ENCODE measurements at places on chromosomes 2 and 18.

GRCh38 chr2:55111570-55112228 lies 61.4 kb upstream of the RTN4 start:
- DNase-seq, result no peak

DNA sequence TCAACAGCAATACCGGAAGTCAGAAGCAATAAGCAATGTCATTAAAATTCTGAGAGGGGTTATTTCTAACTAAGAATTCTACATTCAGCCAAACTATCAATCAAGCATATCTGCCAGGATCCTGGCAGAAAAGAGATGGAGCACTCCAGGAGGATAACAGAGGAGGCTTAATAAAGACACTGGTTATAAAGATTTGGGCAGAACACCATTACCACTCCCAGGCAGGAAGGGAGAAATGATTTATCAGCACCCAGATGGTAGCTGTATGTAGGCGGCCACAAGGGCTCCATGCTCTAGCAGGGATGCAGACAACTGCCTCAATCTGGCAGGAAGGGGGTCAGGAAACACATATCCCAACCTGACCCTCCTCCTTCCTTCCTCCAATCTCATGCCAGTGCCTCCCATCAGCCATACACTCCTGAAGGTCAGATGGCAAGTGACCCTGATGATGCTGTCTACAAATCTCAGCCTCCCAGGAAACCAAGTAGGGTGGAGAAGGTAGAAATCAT lies 20.5 kb upstream of the TNFAIP6 start:
- no peak for DNase-seq

DNA sequence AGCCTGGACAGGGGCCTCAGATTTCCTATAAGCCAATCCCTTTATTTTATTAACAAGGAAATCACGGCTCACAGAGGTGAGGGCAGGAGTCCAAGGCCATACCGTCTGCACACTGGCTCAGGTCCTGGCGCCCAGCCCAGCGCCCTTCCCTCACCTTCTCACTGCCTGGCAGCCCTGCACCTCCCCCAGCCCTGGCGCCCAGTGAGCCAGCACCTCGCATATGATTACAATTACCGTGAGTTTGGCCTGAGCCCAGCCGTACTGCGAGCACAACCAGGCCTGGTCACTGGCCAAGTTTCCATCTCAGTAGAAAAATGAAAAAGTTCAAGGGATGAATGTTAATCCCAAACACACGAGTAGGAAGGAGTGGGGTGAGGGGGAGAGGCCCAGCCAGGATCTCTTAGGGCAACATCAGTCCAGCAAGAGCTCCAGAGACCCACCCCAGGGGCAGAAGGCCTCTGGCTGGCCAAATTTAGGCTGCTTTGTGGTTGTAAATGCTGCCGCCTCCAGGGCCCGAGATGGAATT lies 68.4 kb downstream of the MCFD2 start:
- DNase-seq, result no peak

GRCh38 chr2:165055082-165055851 lies 99.9 kb upstream of the SLC38A11 start:
- DNase-seq, result no peak

GRCh38 chr2:100928235-100928634 lies 73.9 kb upstream of the RPL31 start:
- no peak for DNase-seq

DNA sequence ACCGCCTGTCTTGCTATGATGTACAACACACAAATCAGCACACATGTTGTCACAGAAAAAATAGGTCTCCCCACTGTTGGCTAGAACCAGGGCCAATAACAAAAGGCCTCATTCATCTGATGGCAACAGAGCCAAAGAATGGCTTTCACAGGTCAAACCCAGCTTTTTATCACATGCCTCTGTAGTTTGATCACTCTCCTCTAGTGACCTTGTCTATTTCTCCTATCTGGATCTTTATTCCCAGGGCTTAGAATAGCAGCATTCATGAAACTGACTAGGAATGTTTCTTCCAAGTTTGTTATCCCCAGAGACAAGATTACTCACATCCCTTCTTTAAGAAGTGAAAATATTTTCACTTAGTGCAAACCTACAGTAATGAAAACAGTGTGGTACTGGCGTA lies 285.8 kb upstream of the GYPC start:
- no peak for DNase-seq

GRCh38 chr2:163717993-163718680 lies 17.7 kb downstream of the FIGN start:
- no peak for DNase-seq

DNA sequence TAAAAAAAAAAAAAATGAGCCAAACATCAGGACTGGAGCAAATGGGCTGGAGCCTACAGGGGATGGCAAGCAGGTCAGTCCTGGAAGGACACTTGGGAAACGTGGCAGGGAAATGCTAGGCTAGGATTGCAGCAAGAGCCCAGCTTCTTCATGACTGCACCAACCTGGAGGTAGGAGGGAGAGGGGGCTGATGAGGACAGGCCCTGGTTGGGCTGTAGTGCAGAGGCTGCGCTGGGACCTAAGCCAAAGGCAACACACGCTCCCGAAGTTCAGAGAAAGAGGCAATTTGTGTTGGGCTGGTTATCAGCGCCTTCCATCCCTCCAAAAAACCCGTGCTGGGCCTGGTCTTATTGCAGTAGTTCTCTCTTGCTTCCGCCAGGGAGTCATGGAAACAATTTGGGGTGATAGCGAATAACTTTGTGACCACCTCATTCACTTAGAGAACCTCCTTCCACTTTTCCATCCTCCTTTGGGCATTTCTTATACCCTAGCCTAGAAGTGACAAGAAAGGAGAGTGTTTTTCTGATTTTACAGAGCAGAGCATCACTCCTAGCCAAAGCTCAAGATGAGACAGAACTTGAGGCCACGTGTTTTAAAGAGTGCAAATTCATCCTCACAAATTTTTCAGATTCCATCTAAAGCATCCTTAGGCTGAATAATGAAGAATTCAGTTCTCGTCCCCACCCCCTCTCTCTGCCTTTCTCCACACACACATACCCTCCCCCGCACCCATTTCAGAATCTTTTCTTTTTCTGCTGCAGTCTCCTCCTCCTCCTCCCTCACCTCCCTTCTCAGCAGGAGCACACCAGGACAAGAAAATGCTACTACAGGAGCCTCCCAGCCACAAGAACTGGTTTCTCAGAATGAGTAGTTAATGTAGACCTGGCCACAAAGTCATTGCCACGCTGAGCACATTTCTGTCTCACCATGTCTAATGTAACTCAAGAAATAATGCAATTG lies 82.5 kb upstream of the STPG4 start:
- no peak for DNase-seq

GRCh38 chr2:224646242-224646846 lies 61.2 kb upstream of the CUL3 start:
- DNase-seq, result no peak

- no peak for DNase-seq
Measured at GRCh38 chr2:45993476-45993991, 303.7 kb upstream of the EPAS1 start.

GRCh38 chr2:202780514-202781021 lies 91.0 kb downstream of the ICA1L start:
- no peak for DNase-seq

GRCh38 chr18:28823506-28824182 lies 646.7 kb upstream of the CDH2 start:
- DNase-seq, result no peak

DNA sequence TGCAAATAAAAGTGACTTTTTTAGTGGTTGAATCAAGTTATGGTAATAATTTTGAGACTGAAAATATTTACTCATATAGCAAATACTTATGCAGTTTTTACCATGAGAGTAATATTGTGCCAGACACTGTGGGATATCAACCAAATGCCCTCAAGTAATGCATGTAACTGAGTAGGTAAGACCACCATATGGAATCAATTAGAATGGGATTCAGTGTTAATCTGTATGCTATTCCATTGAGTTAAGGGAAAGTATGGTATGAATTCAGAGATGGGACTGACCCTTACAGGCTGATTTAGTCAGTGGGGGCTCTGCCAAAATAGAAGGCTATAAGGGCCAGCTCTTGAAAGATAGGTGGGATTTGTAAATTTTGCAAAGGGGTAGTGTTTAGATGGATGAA lies 131.6 kb downstream of the CCDC85A start:
- DNase-seq, result no peak

DNA sequence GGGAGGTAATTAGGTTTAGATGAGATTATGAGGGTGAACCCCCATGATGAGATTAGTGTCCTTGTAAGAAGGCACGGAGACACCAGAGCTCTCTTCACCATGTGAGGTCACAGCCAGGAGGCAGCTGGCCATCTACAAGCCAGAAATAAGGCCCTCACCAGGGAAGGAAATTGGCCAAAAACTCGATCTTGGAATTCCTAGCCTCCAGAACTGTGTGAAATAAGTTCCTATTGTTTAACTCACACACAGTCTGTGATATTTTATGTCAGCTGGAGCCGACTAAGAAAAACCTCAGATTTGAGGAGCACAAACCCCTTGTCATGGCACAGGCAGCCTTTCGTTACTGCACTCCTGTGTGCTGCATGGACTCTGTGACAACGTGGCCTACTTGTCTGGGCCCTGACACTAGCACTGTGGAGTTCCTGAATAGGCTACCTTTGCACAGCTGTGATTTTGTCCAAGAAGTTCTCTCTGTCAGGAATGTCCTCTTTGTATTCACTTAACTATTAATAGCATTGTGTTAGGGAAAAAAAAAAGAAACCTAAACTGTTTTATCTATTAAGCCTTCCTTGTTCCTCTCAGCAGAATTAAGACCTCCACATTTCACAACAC lies 319.8 kb downstream of the TDRD15 start:
- DNase-seq, result no peak

DNA sequence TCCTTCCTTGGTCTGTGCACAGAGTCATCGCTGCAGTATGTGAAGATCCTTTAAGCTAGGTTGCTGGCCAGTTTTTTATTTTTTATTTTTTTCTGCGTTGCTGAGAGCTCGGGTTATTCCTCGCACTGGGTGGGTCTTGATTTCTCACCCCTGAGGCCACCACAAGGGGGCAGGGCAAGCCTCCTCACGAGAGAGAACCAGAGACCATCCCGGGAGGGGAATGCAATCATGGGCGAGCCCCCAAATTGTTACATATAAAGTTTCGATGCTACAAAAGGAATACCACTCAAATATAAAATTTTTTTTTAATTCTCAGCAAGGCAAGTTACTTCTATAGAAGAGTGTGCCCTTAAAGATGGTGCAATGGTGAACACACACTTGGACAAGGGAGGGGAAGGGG lies 24.9 kb downstream of the HTR2B start:
- DNase-seq, result no peak

- no peak for DNase-seq
Measured at GRCh38 chr2:150415022-150415421, 72.4 kb downstream of the RND3 start.

DNA sequence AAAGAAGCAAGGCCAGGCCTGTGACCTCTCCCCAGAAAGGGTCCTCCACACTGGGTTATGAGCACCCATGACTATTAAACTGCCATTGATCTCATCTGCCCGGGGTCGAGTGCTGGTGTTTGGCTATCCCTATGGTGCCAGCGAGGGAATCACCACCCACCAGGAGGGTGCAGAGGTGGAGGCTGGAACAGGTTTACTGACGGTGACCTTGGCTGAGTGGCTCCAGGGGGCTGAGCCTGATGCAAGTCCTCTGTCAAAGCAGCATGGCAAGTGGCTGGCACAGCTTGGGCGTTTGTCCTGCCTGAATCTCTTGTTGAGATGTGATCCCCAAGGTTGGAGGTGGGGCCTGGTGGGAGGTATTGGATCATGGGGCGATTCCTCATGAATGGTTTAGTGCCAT lies 196.4 kb upstream of the HDAC4 start:
- no peak for DNase-seq

DNA sequence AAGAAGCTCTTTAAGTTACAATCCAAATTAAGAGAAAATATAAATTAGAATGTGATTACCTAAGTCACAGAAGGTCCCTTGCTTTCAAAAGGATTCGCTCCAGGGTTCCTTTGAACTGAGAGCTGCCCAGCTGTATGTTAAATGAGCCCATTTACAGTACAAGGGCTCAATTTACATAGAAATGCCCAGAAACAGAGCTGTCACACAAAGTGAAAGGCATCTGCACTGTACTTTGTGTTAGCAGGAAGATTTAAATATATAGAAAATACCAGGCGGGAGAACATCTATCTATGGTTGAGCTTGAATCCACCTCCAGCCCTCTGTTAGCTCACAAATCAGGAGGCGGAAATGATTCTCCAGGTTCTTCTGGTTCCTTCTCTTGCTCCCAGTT lies 272.9 kb downstream of the PAX3 start:
- DNase-seq, result no peak

DNA sequence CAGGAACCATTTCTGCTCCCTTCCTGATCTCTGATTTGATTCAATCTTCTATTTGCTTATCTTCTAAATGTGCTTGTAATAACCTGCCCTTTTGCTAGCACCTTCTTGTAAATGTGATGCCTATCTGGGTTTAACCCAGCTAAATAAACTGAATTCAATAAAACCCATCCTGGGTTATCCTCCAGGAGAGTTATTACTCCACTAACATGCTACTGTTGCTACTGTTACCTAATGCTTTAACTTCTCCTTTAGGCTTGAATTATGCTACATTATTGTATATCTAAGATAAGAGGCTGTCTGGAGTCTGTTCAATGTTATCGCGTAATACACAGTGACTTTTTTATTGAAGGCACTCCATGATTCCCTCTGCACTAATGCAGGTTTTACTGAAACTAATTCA lies 206.5 kb upstream of the CTAGE1 start:
- no peak for DNase-seq

DNA sequence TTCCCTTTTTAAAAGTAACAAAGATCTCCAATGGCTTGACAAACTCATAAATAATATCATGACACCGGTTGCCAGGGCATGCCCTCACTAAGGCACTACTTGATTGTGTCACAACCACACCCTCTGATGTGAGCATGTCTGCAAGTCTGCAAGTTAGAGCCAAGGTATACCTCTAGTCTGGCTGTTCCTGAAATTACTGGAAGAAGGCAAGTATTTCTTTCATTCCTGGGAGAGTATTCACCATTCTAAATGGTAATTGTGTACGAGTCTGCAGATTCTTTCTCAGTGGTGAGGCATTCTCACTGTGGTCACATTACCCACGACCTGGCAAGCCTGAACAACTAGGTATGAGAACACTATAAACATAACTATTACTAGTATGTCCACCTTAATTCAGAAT lies 25.7 kb upstream of the RNU4ATAC start:
- DNase-seq, result no peak

- no peak for DNase-seq
Measured at GRCh38 chr2:54735636-54736035, 12.2 kb downstream of the EML6 start.

DNA sequence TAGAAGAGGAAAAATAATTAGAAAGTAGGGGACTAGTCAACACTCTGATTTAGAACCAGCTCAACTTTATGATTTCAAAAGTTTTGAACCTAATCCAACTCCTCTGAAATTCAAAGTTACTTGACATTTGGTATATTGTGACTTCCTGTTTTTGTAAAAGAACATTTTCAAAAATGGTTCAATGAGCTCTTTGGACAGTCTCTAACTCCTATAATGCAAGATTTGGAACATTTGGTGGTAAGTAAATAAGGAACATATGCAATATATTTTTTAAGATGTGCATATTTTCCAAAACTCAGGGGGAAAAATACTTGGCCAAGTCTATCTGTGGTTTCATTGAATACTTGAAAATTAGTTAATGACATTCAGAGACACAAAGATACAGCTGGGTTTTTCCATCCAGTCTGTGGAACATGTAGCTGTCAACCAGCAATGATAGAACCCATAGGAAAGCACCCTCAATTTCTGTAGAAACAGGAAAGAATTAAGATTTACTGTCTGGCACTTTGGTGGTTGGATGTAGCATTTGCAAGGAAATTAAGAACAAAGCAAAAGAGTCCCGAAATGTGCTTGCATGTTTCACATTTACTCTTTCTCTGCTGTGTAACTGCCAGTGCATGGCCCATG lies 17.0 kb upstream of the ANKRD44 start:
- DNase-seq, result no peak

GRCh38 chr2:23916727-23917405 lies 10.1 kb downstream of the ATAD2B start:
- DNase-seq, result no peak

All from GM12892 (cell line).